Mesothelial cell of epicardium (in vitro differentiated cells): ENCODE measurements at places on chromosomes 7 and 10. TPM values are rescaled to one million over a fixed set of nuclear protein-coding genes. Genes with fewer than 3 reads are reported as not detected.

DNA sequence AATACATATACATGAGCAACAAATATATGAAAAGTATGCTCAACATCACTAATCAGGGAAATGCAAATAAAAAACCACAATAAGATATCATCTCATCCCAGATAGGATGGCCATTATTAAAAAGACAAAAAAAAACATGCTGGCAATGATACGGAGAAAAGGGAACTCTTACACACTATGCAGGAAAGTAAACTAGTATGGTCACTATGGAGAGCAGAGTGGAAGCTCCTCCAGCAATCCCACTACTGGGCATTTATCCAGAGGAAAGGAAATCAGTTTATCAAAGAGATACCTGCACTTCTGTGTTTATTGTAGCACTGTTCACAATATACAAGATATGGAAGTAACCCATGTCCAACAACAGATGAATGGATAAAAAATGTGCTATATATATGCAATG lies 217.5 kb downstream of the SDK1 start:
- H3K27me3 ChIP-seq, result no peaks in the 10 kb centered on the region
- no peak overlapping the region for H3K27ac ChIP-seq
- peaks cover 25% of the 10 kb centered on the region for H3K4me1 ChIP-seq
- no peak for DNase-seq
- H3K4me3 ChIP-seq, result no peak overlapping the region

DNA sequence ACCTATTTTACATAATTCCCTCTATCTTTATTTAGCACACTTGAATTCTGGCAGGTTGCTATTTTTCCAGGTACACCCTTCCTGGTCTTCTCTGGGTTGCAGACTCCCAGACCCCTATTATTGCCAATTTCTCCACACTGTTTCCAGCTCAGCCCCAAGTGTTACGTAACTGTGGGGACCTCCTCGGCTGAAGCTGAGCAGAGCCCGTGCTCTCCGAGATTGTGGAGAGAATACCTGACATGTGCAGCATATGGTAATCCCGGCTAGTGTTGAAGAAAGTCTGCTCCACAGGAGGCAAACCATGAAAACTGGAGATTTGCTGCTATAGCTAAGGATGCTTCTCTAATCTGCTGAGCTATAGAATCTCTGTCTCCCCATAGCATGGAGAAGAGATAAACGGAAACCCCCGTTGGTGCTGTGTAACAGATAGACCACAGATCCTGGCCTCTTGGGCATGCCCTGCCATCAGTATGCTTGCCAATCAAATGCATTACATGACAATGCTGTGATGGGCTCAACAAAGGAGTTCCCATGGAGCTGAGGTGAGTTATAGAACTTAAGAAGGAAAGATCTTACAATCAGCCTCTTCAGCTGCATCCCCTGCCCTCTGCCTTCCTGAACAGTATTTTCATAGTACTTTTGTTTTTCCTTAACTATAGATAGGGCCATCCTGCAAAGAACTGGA lies 144.6 kb upstream of the AOAH start:
- DNase-seq, result no peak
- no peaks in the 10 kb centered on the region for H3K36me3 ChIP-seq
- no peak overlapping the region for H3K4me3 ChIP-seq
- H3K4me1 ChIP-seq, result peaks cover 21% of the 10 kb centered on the region
- no peaks in the 10 kb centered on the region for H3K27me3 ChIP-seq
- H3K27ac ChIP-seq, result no peak overlapping the region

DNA sequence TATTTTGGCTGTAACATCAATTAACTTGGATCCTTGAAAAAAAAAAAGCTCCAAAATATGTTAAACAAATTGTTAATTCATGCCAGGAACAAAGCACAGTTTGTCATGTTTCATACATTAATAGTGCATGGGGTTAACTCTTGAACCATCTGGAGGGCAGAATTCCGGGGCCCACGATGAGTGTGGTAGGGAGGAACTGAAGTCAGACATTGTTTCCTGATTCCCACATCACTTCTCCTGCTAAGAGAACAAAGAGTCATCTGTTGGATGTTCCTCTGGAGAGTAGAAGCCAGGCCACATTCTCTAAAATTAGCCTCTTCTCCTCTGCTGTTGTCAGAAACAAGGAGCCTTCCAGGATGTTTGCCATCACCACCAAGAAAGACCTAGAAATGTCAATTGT lies 54.6 kb downstream of the TMEM178B start:
- H3K27ac ChIP-seq, result no peak overlapping the region
- H3K4me3 ChIP-seq, result no peak overlapping the region
- peaks cover 35% of the 10 kb centered on the region for H3K27me3 ChIP-seq

DNA sequence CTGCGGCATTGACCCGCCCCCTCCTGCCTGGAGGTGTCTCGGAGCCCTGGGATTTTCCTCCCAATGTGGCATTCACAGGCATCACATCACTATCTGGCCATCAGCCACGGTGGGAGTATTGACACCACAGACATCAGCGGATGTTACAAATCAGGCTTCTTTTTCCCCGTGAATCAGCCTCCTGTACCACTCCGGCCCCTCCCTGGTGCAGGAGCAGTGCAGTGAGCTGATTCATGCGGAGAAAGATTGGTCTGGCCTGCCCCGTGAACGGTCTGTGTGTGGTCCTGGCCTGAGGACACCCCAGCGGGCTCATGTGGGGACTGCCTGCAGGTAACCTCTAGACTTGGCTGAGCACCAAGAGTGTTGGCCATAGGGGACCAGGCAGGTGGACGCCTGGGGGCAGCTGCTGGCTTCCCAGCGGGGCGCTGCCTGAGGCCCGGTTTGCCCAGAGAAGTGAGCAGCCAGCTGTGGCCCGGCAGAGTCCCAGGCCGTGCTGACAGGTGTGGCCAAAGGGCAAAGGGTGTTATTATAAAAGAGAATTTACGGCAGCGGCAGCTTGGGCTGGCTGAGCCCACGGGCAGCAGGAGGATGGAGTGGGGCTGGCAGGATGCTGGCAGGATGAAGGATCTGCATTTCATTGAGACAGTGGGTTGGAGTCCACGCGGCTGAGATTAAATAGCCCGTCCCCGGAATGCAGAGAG lies 32.1 kb upstream of the GNA12 start:
- no peak overlapping the region for H3K27ac ChIP-seq
- H3K36me3 ChIP-seq, result no peaks in the 10 kb centered on the region

GRCh38 chr7:18792871-18793595 lies 297.5 kb downstream of the HDAC9 start:
- peak overlapping the region; percentile 78 for H3K27ac ChIP-seq
- no peak overlapping the region for H3K4me3 ChIP-seq
- peaks cover 1% of the 10 kb centered on the region for H3K36me3 ChIP-seq
- no peaks in the 10 kb centered on the region for H3K27me3 ChIP-seq
- H3K4me1 ChIP-seq, result peaks cover 25% of the 10 kb centered on the region

The DKK1 gene
- total RNA-seq, result 12.7 to 13.3 TPM (median 13.0 TPM) in 3 replicates

GRCh38 chr10:120658943-120659885 lies 191.9 kb upstream of the WDR11 start:
- peaks cover 51% of the 10 kb centered on the region for H3K27me3 ChIP-seq
- H3K36me3 ChIP-seq, result no peaks in the 10 kb centered on the region
- no peaks in the 10 kb centered on the region for H3K4me1 ChIP-seq
- DNase-seq, result no peak
- no peak overlapping the region for H3K4me3 ChIP-seq

DNA sequence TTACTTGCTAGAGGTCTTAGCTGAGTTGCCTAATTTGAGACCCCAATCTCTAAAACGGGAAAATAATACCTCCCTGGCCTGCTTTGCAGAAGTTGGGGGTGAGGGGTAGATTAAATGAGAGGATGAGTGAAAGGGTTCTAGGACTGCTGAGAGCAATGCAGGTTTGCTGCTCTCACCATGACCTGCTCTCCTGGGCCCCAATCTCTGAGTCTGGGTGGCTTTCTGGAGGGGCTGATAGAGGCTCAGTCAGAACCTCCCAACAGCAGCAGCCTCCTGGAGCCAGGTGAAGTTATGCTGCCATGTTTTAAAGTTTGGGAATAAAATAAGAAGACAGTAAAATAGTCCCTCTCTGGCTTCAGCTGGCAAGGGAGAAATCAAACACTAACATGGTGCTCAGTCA lies 7.3 kb downstream of the UROS start:
- no peak overlapping the region for H3K27ac ChIP-seq
- H3K27me3 ChIP-seq, result no peaks in the 10 kb centered on the region
- H3K36me3 ChIP-seq, result peaks cover 12% of the 10 kb centered on the region
- peaks cover 9% of the 10 kb centered on the region for H3K4me1 ChIP-seq

DNA sequence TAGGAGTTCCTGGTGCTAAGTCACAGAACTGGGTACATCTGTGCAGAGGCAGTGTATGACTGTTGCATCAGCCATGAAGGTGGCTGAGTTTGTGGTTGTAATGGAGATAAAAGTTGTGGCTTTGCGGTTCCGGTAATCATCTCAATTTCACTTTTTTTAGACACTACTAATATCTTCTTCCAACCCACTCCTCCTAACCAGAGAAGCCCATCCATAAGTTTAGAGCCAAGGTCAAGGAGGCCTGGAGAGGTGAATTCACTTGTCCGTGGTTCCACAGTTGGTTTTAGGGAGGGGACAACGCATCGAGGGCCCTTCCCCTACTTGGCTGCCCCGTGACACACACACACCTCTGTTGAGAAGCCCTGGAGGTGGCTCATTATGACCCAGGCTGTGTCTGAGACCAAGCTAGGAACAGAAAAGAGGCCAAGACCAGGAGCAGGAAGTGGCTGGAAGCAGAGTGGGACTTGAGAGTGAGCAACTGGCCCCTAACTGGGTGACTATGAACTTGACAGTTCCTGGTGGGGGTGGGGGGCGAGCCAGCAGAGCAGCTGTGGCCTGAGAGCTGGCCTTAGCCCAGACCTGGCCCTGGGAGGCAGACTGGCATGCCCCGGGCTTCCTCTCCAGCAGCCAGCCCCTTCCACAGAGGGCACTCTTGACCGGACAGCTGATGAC lies 66.8 kb upstream of the COL13A1 start:
- H3K4me1 ChIP-seq, result peaks cover 12% of the 10 kb centered on the region
- H3K4me3 ChIP-seq, result no peak overlapping the region
- no peaks in the 10 kb centered on the region for H3K27me3 ChIP-seq
- no peak overlapping the region for H3K27ac ChIP-seq
- DNase-seq, result no peak

- peaks cover 24% of the 10 kb centered on the region for H3K36me3 ChIP-seq
- no peak overlapping the region for H3K4me3 ChIP-seq
- no peak for DNase-seq
- no peak overlapping the region for H3K27ac ChIP-seq
- peaks cover 4% of the 10 kb centered on the region for H3K4me1 ChIP-seq
- no peaks in the 10 kb centered on the region for H3K27me3 ChIP-seq
Observed at GRCh38 chr10:35012781-35013180, 77.4 kb downstream of the CUL2 start.

- H3K36me3 ChIP-seq, result no peaks in the 10 kb centered on the region
- DNase-seq, result no peak
- peak overlapping the region; percentile 93 for H3K27ac ChIP-seq
- H3K4me1 ChIP-seq, result peaks cover 83% of the 10 kb centered on the region
- H3K27me3 ChIP-seq, result no peaks in the 10 kb centered on the region
Observed at GRCh38 chr10:80459047-80459865, 5.1 kb downstream of the TSPAN14 start.

GRCh38 chr7:47150497-47151260 lies 431.2 kb downstream of the TNS3 start:
- peaks cover 36% of the 10 kb centered on the region for H3K4me1 ChIP-seq
- H3K27me3 ChIP-seq, result no peaks in the 10 kb centered on the region
- H3K27ac ChIP-seq, result no peak overlapping the region
- no peak for DNase-seq
- no peak overlapping the region for H3K4me3 ChIP-seq

- peaks cover 2% of the 10 kb centered on the region for H3K27me3 ChIP-seq
- peaks cover 8% of the 10 kb centered on the region for H3K4me1 ChIP-seq
- H3K36me3 ChIP-seq, result peaks cover 6% of the 10 kb centered on the region
- H3K27ac ChIP-seq, result no peak overlapping the region
Observed at GRCh38 chr7:28658381-28658780, 246.1 kb downstream of the CREB5 start.

DNA sequence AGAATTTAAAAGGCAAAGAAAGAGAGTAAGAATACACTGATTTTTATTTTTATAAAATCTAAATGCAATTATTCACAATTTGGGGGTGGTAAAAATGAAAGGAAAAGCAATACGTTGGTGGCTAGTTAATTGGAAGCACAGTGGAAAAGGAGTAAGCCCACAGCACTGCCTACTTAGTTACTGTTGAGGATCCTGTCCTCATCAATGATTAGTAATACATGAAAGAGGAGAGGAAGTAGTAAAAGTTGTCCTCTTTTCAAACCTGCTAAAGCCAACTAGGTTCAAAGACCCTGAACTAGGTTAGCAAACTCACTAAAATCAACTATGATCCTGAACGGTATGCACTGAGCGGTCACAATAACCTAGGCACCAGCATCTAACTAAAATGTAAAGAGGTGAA lies 52.7 kb upstream of the LRRN3 start:
- DNase-seq, result no peak
- H3K4me3 ChIP-seq, result no peak overlapping the region
- no peak overlapping the region for H3K27ac ChIP-seq
- no peaks in the 10 kb centered on the region for H3K27me3 ChIP-seq

GRCh38 chr7:120307991-120308545 lies 35.1 kb downstream of the KCND2 start:
- no peak overlapping the region for H3K4me3 ChIP-seq
- peak overlapping the region; percentile 32 for H3K27ac ChIP-seq
- peaks cover 28% of the 10 kb centered on the region for H3K4me1 ChIP-seq
- no peaks in the 10 kb centered on the region for H3K27me3 ChIP-seq

The SPDYE5 gene
- total RNA-seq, result 0.14 to 0.16 TPM in 2 of 3 replicates, not detected in the other

The CPN1 gene
- total RNA-seq, result not detected in 3 replicates

DNA sequence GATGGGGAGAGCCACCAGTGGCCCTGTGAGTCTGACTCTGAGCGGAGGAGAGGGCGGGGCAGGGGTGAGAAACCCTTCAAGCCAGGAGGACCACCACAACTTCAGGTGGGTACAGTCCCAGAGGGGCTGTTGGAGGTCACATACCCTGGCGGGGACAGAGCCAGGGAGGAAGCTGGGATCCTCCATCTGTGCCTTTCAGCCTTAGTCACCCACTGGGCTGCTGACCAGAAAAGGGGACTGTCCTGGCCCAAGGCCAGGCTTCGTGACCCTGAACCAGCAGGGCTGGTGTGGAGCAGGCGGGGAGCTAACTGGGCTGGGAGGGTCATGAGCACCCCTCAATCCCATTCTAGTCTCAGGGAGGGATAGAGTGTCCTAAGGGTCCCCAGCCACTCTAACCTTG lies 1.5 kb upstream of the CALHM3 start:
- H3K4me1 ChIP-seq, result no peaks in the 10 kb centered on the region
- DNase-seq, result no peak
- no peak overlapping the region for H3K4me3 ChIP-seq
- no peak overlapping the region for H3K27ac ChIP-seq
- H3K36me3 ChIP-seq, result no peaks in the 10 kb centered on the region

The ASB10 gene
- total RNA-seq, result not detected in 3 replicates

The POT1 gene
- 21.8 to 34.2 TPM (median 26.9 TPM) in 3 replicates for total RNA-seq

The WDR86 gene
- 259 to 274 TPM (median 266 TPM) in 3 replicates for total RNA-seq

DNA sequence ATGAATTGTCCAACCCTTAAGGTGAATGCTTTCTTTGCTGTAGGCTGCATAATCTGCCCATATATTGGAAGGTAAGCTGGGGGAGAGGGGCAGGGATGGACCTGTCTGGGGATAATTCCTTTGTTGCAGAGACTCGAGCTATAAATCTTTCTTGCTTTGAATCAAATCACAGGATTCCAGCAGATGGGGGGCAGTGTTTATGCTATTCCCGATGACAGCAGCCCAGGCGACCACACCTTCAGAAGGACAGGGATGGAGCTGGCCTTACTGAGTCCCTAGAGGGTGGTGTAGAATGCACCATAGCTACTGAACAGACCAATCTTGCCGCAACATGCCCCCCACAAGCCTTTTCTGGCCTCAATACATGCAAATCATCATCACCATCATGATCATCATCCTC lies 2.5 kb downstream of the PODXL start:
- peaks cover 46% of the 10 kb centered on the region for H3K4me1 ChIP-seq
- peaks cover 50% of the 10 kb centered on the region for H3K27me3 ChIP-seq
- H3K36me3 ChIP-seq, result peaks cover under 1% of the 10 kb centered on the region
- no peak for DNase-seq

The HPS1 gene
- total RNA-seq, result 47.0 to 52.8 TPM (median 51.7 TPM) in 3 replicates

The TRPV6 gene
- total RNA-seq, result 4.2 to 5.7 TPM (median 5.6 TPM) in 3 replicates
